ENCODE measurements at places on chromosomes 16 and 17. TPM values are rescaled to one million over a fixed set of nuclear protein-coding genes. Genes with fewer than 3 reads are reported as not detected.

Gene CSH2
- not detected for total RNA-seq

Gene COPRS
- 34.4 TPM for total RNA-seq

Gene RILP
- 1.0 TPM for total RNA-seq

Gene FOXN1
- total RNA-seq, result not detected

Gene ABI3
- total RNA-seq, result 18.9 TPM

Gene NKD1
- 3.2 TPM for total RNA-seq

Data from activated naive CD4-positive, alpha-beta T cell treated with anti-CD3 and anti-CD28 coated beads for 36 hours (primary cell).